ENCODE measurements at places on chromosomes 2 and 18.

- no peak for DNase-seq
These were observed 68.3 kb downstream of the SPTBN1 start for GRCh38 chr2:54524226-54524991.

GRCh38 chr2:220226076-220226475 lies 598.6 kb downstream of the SLC4A3 start:
- DNase-seq = no peak

GRCh38 chr2:11778923-11779757 lies 32.7 kb downstream of the LPIN1 start:
- DNase-seq = peak; percentile 86

- no peak for DNase-seq
These were observed 59.1 kb upstream of the RTN4 start for GRCh38 chr2:55109219-55109891.

DNA sequence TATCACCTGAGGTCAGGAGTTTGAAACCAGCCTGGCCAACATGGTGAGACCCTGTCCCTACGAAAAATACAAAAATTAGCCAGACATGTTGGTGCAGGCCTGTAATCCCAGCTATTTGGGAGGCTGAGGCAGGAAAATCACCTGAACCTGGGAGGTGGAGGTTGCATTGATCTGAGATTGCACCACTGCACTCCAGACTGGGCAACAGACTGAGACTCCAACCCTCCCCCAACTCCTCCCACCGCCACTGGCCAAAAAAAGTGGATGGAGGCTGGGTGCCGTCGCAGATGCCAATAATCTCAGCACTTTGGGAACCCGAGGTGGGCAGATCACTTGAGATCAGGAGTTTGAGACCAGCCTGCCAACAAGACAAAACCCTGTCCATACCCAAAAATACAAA lies 10.1 kb upstream of the SPIRE1 start:
- no peak for DNase-seq

DNA sequence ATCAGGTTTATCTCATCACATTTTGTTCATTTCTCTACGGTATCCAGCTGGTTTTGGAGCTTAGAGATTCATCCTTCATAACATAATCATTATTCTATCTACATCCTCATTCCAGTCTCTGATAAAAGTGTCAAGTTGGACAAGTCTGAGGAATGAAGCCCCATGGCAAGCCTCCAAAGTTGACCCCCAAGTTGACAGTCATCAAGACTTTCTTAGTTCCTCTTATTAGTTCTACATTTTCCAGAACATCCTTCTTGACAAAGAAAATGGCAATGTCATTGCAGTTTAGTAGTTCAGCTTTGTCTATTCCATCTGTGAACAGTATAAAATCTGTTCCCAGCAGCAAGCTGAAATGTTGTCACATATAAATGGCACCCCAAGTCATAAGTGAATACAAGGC lies 4.5 kb upstream of the TMSB10 start:
- DNase-seq = no peak

DNA sequence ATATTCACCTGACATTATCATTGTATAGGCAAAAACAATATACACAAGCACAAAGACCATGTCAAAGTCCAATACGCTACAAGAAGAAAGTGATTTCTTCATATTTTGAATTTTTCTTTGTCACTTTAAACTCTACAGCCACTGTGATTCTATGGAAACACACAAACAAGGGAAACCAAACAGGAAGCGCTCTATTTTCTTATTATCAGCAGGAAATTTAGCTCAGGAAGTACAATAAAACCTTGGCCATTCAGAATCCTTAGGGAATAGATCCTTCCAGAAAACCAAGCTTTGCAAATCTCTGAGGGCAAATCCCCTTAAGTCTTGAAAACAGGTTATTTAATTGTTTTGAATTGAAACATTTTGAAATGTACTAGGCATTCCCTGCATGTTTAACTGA lies 336.2 kb downstream of the EPHA4 start:
- no peak for DNase-seq

DNA sequence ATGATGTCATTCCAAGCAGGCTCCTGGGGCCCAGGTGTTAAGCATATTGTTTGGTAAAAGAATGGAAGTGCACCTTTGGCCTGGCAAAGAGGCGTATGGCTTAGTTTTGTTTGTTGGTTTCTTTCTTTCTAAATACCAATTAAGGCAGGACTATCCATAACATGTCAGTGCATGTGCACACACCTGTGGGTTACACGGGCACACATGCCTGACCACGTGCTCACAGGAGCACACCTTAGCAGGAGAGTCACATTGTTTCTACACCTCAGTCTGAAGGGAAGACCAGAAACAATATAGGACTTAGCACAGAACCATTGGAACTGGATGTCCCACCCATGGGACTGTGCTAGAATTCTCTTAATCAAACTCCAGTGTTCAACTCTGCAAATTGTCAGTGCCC lies 127.8 kb downstream of the FBXO15 start:
- DNase-seq = no peak

- DNase-seq = no peak
These were observed 424.3 kb upstream of the ACVR2A start for GRCh38 chr2:147420517-147420916.

DNA sequence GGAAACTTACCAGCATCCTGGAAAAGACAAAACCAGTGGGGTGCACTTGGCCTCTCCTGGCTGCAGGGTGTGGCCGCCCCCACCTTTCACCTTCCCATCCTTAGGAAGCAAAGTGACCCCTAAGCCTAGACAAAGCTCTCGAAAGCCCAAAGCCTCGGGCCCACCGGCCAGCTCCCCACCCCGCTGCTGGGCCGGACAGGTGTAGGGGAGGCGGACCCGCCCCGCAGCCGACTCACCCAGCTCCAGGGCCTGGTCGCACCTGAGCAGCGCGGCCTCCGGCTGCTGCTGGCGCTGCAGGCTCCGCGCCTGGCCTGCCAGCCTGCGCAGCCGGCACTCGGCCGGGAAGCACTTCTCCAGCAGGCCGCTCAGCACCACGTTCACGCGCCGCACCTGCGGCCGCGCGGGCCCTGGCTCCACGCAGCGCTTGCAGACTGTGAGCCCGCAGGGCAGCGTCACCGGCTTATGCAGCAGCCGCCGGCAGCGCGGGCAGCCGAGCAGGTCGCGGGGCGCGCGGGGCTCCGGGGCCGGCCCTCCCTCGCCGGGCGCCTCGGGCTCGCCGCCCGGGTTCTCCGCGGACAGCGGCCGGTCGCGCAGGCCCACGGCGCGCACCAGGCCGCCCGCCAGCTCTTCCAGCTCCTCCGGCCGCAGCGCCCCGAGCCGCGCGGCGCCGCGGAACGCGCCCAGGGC lies 979 bp downstream of the LONRF2 start:
- no peak for DNase-seq

- no peak for DNase-seq
These were observed 24.2 kb downstream of the SIX3 start for GRCh38 chr2:44965684-44966083.

- no peak for DNase-seq
These were observed 71.7 kb downstream of the HPCAL1 start for GRCh38 chr2:10374362-10374943.

GRCh38 chr18:22324191-22325131 lies 93.3 kb downstream of the CTAGE1 start:
- DNase-seq = no peak

GRCh38 chr2:210363261-210363660 lies 48.3 kb upstream of the MYL1 start:
- no peak for DNase-seq

DNA sequence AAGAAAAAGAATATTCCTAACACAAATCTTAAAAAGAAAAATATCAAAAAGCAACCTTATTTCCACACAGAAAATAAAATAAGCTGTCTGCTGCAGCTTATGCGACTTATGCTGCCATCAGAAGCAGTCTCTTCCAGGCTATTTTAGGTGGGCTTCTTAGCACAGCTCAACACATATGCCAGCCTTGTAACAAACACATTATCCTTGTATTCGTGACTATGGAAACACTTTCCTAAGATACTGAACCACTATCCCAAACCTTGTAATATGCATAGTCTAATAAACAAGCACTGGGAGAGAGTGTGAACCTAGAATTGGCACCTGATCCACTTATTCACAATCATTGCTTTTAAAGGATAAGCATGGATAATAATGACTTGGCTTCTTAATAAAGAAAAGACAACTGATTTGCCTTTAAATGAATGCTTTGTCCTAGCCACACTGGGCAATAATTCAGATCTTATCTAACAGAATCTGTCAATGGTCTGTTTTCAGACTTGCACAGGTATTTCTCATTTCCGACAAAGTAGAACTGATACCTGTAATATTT lies 40.0 kb upstream of the RNU4ATAC start:
- no peak for DNase-seq

DNA sequence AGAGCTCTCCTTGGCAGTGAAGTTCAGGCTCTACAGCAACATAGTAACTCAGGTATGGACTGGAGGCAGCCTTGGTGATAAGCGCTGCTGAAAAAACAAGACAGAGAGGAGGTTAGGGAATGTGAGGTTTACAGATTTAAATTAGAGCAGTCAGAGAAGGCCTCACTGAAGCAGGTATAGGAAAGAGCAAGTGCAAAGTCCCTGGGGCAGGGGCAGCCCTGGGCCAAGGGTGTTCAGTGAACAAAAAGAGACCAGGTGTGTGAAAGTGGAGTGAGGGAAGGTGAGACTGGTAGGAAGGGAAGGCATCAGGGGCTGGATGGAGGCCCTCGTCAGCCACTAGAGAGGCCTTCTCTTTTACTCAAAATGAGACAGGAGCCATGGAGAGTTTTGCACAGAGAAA lies 89.6 kb downstream of the LAMA3 start:
- no peak for DNase-seq

GRCh38 chr2:8438476-8438875 lies 243.4 kb upstream of the ID2 start:
- no peak for DNase-seq

DNA sequence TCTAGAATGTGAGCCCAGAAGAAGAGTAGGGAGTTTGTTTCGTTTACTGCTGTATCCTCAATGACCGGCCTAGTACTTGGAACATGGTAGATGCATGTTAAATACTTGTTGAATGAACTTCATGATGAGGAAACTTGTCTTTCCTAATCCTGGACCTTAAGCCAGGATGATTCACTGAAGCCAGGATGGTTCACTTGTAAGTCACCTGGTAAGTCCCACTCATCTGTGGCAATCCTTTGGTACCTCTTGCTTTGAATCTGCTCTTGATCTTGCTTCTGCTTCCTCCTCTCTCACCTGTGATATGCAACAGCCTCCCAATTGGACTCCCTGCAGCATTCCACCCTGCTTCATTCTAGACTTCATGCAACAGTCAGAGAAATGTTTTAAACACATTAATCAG lies 43.6 kb downstream of the QPCT start:
- no peak for DNase-seq

GRCh38 chr2:24085200-24085489 lies 511 bp upstream of the TP53I3 start:
- no peak for DNase-seq

GRCh38 chr2:112915300-112916144 lies 4.6 kb downstream of the IL37 start:
- no peak for DNase-seq

DNA sequence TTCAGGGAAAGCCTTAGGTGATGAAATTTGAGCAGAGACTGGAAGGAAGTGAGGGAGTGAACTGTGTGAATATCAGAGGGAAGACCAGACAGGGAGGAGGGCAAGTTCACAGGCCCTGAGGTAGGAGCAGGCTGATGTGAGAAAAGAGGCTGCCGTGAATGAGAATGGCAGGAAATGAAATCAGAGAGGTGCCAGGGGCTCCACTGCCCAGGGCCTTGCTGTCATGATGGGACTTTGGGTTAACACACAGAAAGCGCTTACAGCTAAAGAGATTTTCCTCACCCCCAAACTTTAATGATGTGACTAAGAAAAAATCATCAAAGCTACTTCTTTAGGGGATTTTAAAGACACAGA lies 53.8 kb downstream of the MARCHF4 start:
- no peak for DNase-seq

GRCh38 chr18:9763157-9763556 lies 55.1 kb downstream of the RAB31 start:
- no peak for DNase-seq

- no peak for DNase-seq
These were observed 14.0 kb downstream of the EPB41L5 start for GRCh38 chr2:120026890-120027289.

DNA sequence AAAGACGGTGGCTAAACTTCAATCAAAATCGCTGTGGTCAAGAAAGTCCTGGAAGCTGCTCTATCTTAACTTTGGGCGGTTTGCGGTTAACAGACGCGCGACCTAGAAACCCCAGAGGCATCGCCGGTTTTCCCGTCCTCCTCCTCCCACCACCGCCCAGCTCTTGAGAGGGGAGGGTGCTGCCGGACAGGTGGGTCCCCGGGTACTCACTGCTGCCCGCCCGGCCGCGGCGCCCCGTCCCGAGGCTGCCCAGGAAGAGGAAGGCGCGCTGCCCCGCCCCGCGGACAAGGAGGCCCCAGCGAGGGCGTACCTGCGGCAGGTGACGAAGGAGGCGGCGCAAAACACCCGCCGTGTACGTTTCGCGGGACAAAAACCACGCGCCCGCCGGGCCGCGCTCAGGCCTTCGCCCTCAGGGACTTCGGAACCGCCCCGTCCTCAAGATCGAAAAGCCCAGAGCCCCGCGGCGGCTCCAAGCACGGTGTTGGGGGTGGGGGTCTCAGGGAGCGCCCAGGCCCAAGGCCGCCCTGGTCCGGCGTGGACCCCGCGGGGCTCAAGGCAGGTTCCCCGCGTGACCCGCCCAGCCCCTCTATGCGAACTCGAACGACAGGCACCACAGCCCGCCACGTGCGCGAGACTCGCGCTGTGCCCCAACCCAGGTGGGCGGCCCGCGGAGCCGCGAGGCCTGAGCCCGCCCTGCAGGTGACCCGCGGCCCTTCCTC lies at the start of gene SH3YL1:
Gene SH3YL1, minus strand, starts transcription at position 259 of the 719 bp plus-strand sequence. Its CDS starts 48 bp downstream, at position 211.
- peak; percentile 27 for DNase-seq

GRCh38 chr2:241898463-241899270 lies 29.1 kb downstream of the RTP5 start:
- DNase-seq = no peak

DNA sequence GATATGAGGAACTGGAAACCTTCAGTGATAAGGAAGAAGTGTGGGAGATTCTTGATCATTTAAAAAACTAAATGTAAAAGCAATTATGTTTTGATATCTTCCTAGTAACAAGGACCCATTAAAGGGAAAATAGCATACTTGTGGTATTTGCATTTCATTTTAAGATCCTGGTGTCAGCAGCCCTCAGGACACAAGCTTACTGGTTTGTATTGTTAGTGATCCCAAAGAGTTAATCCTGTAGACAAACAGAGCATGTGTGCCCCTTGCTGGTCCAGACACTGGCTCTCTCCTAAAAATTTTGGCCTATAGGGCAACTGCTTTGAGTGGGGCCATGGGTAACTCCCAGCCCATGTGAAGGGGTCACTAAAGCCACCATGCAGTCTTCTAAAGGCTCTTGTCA lies 101.1 kb upstream of the TFCP2L1 start:
- DNase-seq = no peak

GRCh38 chr18:58911241-58911640 lies 46.6 kb downstream of the ZNF532 start:
- DNase-seq = no peak

GRCh38 chr18:46413684-46414083 lies 243.3 kb downstream of the LOXHD1 start:
- no peak for DNase-seq

GRCh38 chr2:98445177-98445682 lies 572 bp downstream of the INPP4A start:
- DNase-seq = no peak
